CD4-positive, CD25-positive, alpha-beta regulatory T cell (primary cell): ENCODE measurements at places on chromosomes 11 and 22. TPM values are rescaled to one million over a fixed set of nuclear protein-coding genes. Genes with fewer than 3 reads are reported as not detected.

The ADAMTS15 gene
- total RNA-seq, result not detected

The MGAT3 gene
- total RNA-seq, result 0.12 TPM

DNA sequence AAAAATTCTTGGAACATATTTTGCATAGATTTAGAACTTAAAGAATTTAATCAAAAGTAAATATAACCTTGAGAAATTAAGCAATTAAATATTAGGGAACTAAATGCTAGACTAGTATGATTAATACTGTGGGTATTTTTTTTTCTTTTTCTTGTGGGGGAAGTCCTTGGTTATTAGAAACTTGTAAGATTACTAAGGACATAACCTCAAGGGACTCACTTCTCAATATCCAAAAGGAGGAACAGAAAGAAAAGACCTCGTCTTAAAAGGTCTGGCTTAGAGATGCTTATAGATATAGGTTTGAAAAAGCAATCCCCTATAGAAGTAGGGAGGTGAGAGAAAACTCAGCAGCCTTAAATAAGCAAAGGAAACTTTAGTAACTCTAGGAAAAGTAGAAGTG is 368.5 kb downstream of the INSC start:
- DNase-seq, result no peak

GRCh38 chr22:46479046-46479445 is 58.4 kb downstream of the CELSR1 start:
- no peak for DNase-seq

The POU2AF2 gene
- total RNA-seq, result not detected

DNA sequence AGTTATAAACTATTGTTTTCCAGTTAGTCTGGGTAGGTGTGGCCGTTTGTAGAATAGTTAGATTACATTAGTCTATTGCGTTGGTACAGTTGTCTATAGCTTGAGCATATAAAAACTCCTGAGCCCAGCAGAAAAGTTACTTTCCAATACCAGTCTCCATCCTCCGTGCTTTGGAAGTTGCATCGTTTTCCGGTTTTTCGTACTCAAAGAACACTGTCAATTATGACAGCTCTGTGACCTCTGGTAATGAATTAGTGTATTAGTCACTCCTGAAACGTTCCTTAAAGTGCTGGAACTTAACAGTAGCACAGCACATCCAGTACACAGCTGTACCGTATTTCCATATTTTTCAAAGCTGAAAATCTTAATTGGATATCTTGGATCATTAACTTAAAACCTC is 808 bp upstream of the MSANTD2 start:
- DNase-seq, result no peak

DNA sequence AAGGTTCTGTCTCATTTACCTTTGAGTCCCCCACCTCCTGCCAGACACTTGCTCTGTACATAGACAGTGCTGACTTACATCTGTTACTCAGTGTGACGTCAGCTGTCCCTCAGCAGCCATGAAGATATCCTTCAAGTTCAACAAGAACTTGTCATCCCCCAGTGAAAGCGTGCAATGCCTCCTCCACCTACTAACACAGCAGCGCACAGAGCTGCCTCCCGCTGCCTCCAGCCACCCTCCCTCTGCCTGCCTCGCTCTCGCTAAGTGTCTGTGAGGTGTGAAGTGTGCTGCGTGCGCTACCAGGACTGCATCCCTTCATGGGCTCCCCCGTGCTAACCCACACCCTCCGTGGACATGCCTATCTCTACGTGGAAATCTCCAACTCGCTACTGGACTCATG is 621.4 kb downstream of the BRD1 start:
- no peak for DNase-seq

- DNase-seq, result no peak
Observed at GRCh38 chr22:28411125-28411524, 268.5 kb downstream of the TTC28 start.

DNA sequence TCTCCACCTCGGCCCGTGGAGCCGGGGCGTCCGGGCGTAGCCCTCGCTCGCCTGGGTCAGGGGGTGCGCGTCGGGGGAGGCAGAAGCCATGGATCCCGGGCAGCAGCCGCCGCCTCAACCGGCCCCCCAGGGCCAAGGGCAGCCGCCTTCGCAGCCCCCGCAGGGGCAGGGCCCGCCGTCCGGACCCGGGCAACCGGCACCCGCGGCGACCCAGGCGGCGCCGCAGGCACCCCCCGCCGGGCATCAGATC is 439 bp downstream of the YAP1 start:
- no peak for DNase-seq

DNA sequence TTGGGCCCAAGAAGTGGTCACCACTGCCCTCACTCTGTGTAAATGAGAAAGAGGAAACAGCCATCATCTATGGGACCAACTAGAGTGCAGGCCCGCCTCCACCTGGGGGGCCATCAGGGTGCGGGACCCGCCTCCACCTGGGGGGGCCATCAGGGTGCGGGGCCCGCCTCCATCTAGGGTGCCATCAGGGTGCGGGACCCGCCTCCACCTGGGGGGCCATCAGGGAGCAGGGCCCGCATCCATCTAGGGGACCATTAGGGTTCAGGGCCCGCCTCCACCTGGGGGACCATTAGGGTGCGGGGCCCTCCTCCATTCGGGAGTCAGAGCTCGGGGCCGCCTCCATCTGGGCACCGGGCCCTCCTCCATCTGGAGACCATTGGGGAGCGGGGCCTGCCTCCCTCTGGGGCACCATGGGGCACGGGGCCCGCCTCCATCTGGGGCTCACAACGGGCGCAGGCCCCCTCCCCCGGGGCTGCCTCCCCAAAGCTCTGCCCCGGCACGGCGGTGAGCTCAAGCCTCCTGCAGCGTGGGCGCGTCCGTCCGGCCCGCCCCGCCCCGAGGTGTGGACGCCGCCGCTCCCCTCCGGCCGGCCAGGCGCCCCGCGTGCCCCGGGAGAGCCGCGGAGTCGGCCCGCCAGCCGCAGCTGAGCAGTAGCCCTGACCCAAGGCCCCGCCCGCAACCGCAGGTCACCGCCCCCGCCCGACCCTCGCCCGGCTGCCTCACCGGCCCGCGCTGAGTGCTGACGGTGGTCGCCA is 512 bp downstream of the TOLLIP start:
- no peak for DNase-seq

- no peak for DNase-seq
Observed at GRCh38 chr22:49660321-49660720, 167.4 kb downstream of the BRD1 start.

GRCh38 chr11:6413791-6414201 is 5.1 kb downstream of the APBB1 start:
- DNase-seq, result peak; percentile 87

The P2RY2 gene
- not detected for total RNA-seq

DNA sequence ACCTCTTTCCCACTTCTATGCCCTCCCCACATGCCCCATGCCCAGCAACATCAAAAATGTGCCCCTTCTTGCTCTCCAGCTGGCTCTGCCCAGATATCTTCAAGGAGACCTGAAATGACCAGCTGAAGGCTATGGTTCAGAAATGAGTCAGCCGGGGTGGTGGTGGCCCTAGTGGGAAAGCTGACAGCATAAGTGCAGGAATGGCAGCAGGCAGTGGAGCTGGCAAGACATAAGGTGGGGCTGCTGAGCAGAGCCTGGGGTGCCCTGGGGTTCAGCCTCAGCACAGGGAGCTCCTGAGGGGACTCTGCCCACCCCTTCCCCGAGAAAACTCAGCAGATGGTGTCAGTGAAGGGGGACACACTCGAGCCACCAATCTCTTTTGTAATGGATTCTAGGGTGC is 593.4 kb downstream of the BUD13 start:
- DNase-seq, result no peak

The INPP5J gene
- total RNA-seq, result not detected

DNA sequence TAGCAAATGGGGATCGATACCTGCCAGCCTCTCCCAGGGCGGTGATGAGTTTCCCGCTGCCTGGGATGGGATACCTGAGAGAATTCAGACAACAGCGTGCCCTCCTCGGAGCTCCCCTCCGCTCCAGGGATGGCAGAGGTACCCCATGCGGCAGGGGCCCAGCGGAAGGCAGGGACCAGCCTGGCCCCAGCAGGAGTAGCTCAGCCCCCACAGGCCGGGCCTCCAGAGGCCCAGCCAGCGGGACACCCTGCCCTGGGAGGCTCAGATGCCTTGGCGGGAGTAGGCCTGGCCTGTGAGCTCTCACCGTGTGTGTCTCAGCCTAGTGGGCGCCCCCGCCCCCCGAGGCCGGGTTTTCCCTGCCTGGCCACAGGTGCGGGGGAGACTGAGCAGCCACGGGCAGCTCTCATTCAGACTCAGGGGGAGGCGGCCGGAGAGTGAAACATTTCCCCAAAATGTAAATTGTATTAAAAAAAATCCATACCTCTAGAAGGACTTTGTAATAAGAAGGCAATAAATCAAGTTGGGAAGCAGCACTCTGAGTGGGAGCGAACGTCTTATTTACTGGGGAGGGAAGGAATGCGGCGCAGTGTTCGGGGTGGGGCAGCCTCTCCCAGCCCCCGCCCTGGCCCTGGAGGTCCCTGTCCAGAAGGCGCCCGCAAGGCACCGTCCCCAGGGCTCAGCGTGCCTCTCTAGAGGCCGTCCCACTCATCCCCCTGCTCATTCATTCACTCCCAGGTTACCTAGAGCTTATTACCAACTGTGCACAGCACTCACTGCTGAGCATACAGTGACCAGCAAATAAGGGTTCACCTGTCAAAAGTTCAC is 888.0 kb downstream of the BRD1 start:
- no peak for DNase-seq

The TRIM49 gene
- total RNA-seq, result not detected

DNA sequence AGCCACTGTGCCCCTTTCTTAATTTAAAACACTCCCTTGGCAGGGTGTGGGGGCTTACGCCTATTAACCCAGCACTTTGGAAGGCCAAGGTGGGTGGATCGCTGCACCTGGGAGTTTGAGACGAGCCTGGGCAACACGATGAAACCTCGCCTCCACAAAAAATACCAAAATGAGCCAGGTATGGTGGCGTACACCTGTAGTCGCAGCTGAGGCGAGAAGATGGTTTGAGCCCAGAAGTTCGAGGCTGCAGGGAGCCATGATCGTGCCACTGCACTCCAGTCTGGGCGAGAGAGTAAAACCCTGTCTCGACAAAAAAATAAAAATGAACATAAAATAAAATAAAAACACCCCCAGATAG is 45.0 kb downstream of the LINC01488 start:
- no peak for DNase-seq

The TMEM45B gene
- total RNA-seq, result 1.1 TPM

GRCh38 chr11:35566181-35566580 is 40.8 kb upstream of the PAMR1 start:
- no peak for DNase-seq

DNA sequence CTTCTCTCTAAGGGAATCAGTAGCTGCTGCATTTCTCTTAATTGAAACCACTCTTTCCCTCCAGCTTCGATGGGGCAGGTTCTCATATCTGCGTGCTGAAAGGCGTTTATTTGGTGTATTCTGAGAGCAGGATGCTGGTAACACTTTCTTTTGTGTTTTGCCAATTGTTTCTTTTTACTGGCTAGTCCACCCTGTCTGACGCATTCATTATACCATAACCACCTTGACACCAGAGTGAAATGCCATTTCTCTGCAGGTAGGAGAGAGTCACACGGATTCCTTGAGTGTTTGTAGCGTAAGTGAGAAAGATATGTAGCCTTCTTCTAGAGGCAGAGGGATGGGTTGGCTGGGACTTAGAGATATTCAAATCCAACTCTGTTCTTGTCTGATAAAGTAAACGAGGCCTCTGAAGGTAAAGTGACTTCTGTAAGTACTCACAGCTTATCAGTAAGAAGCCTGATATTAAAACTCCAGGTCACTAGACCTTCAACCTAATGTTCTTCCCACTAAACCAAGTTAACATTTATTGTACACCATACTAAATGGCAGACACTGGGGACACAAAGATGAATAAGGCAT is 21.4 kb downstream of the CD44 start:
- DNase-seq, result no peak

The TKFC gene
- 29.6 TPM for total RNA-seq

DNA sequence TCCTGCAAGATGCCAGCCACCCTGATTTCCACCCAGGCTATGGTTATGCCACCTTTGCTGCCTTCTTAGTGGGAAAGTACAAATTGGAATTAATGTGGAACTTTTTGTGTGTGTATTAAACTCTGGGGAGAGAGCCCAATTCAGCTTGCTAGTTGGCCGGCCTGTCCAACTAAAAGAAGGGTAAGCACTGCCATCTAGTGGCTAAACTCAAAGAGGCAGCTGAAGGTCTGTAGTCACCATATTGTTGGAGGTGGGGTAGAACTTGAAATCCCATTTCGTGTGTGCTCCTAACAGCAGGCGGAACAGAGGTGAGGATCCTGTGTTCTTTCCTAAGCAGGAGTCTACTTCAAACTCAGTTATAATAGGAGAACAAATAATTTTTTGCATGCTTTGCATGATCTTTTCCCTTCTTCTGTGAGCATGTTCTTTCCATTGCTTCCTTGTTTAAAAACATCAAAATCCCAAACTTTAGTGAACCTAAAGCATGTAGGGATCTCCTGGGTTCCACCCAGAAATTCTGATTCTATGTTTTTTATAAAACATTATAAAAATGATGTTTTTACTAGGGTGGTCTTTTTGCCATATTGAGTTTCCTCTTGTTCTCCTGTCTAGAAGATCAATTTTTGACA is 138.8 kb upstream of the SORL1-AS1 start:
- DNase-seq, result peak; percentile 77

DNA sequence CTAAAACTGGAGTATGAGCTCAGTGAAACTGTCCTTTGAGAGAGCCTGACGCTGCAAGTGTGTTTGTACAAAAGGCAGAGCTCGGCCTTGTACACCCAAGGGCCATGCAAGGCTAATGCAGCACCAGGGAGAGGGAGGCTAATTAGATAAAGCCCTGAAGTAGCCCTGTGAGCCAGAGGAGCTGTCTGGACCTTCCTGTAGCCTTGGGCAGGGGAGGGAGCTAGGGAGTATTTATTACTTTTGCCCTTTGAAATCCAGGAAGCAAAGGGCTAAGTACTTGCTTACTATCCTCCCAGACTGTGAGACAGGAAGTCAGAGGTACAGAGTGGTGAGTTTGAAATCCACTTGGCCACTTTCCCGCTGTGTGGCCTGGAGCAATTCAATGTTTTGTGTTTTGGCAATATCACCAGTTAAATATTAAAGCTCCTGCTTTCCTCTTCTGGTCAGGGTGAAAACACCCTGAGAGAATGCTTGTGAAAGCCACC is 10.2 kb upstream of the LDHA start:
- no peak for DNase-seq

- no peak for DNase-seq
Observed at GRCh38 chr22:45399712-45400445, 13.5 kb downstream of the SMC1B start.

GRCh38 chr11:25537393-25537792 is 794.5 kb upstream of the ANO3 start:
- no peak for DNase-seq

- DNase-seq, result no peak
Observed at GRCh38 chr22:41775976-41776375, 24.5 kb upstream of the CCDC134 start.

The KCNK4 gene
- not detected for total RNA-seq

The OR8A1 gene
- total RNA-seq, result not detected
